Naive B cell (primary cell): ENCODE measurements at places on chromosomes 13 and 19. TPM values are rescaled to one million over a fixed set of nuclear protein-coding genes. Genes with fewer than 3 reads are reported as not detected.
A peak's percentile ranks its signal among the peaks of the same experiment; 100 is the strongest.

DNA sequence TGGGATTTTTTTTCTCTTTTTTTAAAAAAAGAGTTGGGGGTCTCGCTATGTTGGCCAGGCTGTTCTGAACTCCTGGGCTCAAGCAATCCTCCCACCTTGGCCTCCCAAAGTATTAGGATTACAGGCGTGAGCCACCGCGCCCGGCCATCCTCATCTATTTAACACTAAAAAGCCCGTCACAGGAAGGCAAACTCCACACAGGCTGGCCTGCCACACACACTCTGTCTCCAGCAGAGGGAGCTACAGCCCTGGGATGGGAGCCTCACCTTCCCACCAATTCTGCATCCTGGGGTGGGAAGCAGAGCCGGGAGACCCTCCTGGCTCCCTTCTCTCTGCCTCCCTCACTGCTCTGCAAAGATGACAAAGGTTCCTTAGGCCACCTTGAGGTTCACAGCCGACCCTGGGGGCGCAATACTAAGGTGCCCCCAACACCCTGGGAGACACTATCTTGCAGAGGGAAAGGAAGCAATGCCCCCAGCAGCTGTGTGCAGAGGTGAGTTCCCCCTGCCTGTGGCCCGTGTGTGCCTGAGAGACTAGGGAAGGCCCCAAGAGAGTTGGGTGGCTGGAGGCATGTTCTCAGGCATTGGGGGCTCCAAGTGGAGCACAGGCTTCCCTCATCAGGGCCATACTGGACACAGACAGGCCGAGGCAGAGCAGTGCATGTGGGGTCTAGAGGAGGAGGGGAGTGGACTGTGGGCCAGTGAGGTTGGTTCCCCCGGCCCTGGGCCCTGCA, 27.4 kb upstream of the TIMM44 start:
- H3K27me3 ChIP-seq, result no peaks in the 10 kb centered on the region
- DNase-seq, result no peak
- no peak overlapping the region for H3K4me3 ChIP-seq
- no peak overlapping the region for H3K27ac ChIP-seq

DNA sequence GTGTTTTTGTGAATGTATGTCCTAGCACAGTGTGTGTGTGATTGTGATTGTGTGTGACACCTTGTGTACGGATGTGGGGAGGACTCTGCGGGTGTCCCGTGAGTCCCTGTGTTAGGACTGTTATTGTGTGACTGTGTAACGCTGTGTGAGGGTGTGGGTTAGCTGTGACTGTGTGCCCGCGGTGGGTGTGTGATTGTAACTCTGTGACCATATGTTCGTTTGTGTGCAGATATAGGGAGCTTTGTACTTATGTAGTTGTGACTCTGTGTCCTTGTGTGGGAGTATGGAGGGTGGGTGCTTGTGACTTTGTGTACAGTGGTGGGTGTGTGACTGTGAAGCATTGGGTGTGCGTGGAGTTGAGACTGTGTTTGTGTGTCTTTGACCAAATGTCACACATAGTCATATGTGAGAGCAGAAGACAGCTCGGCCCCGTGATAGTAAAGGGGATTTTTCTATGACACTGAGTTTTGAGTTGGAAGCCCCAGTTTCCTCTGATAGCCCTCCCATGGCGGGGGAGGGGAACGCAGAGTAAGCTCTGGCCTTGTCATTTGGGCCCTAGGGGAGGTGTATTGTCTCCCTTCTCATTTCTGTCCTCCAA, 949 bp upstream of the ZNF260 start:
- H3K4me1 ChIP-seq, result peaks cover 20% of the 10 kb centered on the region
- no peaks in the 10 kb centered on the region for H3K27me3 ChIP-seq
- peak overlapping the region; percentile 100 for H3K4me3 ChIP-seq

- peaks cover 7% of the 10 kb centered on the region for H3K4me1 ChIP-seq
- H3K27me3 ChIP-seq, result no peaks in the 10 kb centered on the region
- H3K4me3 ChIP-seq, result no peak overlapping the region
- peaks cover 20% of the 10 kb centered on the region for H3K36me3 ChIP-seq
Measured at GRCh38 chr13:23855360-23855759, 33.8 kb downstream of the MIPEP start.

APOC1 gene
- not detected for polyA plus RNA-seq

SYDE1 gene
- not detected for polyA plus RNA-seq
